CD4-positive, alpha-beta T cell treated with Interleukin-21 for 1 hour (primary cell): ENCODE measurements at places on chromosomes 13 and 19.

DNA sequence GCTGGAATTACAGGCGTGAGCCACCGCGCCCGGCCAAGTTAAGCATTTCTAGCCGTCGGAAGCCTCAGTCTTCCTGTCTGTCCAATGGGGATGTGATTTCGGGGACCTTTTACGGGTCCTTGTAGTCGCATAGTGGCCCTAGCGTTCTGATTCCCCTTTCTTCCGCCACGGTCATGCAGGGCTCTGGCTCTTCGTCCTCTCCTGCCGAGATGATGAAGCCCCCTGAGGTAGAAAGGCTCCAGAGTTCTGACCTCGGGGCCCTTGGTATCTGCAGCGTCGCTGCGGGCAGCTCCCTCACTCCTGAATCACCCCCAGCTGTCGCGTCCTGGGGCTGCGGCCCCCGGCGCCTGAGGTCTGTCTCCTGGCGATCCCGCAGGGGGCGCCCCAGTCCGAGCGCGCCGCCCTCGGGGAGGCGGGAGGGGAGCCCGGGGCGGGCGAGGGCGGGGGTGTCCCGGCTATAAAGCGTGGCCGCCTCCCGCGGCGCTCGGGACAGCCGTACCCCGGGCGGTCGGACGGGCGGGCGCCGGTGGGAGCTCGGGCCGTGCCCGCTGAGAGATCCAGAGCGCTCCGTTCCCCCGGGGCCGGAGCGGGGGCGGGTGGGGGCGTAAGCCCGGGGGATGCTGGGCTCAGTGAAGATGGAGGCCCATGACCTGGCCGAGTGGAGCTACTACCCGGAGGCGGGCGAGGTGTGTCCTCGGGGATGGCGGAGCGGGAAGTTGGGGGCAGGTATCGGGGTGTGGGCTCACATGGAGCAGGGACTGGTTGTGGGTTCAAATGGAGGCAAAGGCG lies at the start of gene FOXA3:
FOXA3 (plus strand) TSS at position 487 of the 789 bp plus-strand sequence; CDS start at position 618, 131 bp downstream.
- DNase-seq: peak; percentile 65

GRCh38 chr19:14580623-14581237 lies 2.2 kb upstream of the CLEC17A start:
- DNase-seq: no peak

DNA sequence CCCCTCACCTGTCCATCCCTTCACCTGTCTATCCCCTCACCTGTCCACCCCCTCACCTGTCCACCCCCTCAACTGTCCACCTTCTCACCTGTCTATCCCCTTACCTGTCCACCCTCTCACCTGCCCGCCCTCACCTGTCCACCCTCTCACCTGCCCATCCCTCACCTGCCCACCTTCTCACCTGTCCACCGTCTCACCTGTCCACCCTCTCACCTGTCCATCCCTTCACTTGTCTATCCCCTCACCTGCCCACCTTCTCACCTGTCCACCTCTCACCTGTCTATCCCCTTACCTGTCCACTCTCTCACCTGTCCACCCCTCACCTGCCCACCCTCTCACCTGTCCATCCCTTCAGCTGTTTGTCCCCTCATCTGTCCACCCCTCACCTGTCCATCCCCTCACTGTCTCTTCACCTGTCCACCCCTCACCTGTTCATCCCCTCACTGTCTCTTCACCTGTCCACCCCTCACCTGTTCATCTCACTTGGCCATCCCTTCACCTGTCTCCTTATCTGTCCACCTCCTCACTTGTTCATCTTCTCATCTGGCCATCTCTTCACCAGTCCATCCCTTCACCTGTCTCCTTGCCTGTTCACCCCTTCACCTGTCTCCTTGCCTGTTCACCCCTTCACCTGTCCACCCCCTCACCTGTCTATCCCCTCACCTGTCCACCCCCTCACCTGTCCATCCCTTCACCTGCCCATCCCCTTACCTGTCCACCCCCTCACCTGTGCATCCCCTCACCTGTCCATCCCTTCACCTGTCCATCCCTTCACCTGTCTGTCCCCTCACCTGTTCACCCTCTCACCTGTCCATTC lies 12.7 kb upstream of the KANK2 start:
- no peak for DNase-seq

- no peak for DNase-seq
Measured at GRCh38 chr13:100254002-100254401, 165.1 kb downstream of the PCCA start.

- no peak for DNase-seq
Measured at GRCh38 chr13:34776390-34776981, 165.6 kb upstream of the NBEA start.

- DNase-seq: no peak
Measured at GRCh38 chr13:94764576-94765321, 52.4 kb upstream of the SOX21 start.

DNA sequence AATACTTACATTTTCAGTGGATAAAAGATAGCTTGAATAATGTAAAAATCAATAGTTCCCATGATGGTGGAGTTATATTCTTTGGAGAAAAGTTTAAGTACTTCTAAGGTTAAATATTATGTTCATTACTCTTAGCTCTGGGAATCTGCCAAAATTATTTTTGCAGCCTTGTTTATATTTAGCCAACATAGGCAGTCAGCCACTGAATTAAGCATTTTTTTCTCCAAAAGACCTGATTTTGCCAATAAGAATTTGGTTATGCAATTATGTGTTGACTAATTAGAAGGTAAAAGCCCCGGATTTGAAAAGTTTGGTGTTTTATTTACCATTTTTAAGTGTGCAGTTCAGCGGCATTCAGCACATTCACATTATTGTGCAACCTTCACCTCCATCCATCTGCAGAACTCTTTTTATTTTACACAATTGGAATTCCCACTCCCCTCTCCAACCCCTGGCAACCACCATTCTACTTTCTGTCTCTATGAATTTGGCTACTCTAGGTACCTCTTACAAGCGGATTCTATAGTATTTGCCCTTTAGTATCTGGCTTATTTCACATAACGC lies 90.1 kb upstream of the C1QTNF9B start:
- DNase-seq: no peak
